Activated CD4-positive, alpha-beta T cell treated with anti-CD3 and anti-CD28 coated beads, Interleukin-2, amount 50 U/mL, for 48 hours (primary cell): ENCODE measurements at places on chromosomes 2 and 18.

GRCh38 chr18:68215931-68216330, 499.0 kb downstream of the TMX3 start:
- DNase-seq = no peak

DNA sequence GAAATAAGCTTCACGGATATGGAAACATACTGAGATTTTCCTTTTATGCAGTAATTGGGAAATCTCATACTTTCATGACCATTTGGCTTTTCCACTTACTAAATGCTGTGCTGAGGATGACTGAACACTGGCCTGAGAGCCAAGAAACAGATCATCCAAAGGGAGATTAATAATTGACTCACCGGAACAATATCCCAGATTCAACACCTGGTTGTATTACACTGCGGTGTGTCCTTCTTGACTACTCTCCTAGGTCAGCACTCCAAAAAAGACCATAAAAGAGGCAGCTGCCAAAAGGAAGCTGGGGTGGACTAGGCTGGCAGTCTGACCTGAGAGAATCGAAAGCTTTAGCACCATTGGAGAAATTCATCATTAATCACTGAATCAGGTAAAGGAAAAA, 469.1 kb downstream of the CBLN2 start:
- no peak for DNase-seq

- no peak for DNase-seq
These were observed 555.7 kb downstream of the DSC3 start for GRCh38 chr18:30486856-30487255.

DNA sequence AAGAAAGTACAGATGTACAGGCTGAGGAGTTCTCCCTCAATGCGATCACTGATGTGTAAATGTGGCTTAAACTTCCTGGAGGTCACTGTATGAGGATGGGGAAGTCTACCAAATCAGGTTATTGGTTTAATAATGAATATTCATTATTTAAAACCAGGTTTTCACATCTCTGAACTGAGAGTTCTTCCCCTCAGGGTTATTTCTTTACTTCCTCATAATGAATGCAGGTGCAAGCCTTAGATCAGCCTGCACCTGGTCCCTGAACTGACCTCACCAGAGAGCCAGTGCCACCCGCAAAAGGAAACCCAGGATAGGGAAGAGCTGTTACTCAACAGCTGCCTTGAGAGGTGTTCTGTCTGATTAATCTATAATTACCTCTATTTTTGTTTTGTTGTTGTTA, 369.0 kb downstream of the EPHA4 start:
- no peak for DNase-seq

- no peak for DNase-seq
These were observed 66.6 kb downstream of the EPB41L3 start for GRCh38 chr18:5476961-5477800.
